EL (cell line): ENCODE measurements at places on chromosomes 7 and 10.
A peak's percentile ranks its signal among the peaks of the same experiment; 100 is the strongest.

DNA sequence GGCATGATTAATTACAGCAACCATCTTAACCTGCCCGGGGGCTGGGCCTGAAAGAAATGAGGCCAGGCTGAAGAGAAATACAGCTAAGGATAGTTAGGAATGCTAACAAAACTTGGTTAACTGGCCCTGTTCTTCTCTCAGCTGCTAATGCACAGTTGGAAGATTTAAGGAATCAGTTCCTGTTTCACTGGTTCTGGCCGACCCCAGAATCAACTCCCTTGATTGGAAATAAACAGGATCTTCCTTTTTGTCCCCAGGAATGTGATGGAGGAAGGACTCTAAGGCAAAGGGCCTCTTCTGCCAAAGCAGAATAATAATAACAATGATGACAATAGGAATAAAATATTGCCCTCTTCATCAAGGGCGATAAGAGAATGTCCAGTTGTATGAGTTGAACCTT is 3.5 kb upstream of the LRMDA start:
- no peak for DNase-seq

DNA sequence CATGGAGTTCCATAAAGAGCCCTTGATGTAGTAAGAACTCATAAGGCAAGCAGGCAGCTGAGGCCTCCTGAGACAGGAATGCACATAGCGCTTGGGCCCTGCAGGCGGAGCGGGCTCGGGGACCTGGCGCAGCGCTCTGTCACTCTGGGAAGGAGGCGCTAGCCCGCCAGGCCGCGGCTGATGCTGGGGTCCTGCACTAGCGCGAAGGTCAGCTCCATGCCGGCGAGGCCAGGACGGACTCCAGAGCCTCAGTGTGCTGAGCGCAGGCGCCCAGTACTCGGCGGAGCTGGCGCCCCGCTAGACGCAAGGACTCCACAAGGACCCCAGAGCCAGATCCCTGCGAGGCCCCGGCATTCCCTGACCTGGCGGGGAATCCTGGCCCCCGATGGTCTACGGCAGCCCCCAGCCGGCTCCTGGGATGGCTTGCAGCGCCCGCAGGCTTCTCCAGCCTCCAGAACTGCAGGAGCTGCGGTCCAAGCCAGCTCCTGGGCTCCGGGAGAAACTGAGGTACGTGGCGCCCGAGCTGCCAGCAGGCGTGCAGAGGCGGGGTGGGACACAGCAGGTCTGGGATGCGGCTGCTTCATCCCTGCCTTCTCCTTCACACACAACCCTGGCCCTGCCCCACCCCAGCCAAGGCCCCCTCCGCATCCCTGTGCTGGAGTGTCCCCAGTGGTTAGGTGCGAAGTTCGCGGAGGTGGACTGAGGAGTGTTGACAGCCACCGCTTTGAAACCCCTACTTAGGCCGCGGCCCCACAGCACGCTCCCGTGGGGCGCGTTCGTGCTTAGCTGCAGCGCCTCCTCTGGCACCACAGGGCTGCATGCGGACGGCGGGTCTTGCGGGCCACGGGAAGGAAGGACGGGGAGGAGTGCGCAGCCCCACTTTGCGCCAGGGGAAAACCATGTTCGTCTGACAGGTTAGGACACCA is 761.5 kb upstream of the POM121L12 start:
- no peak for DNase-seq

DNA sequence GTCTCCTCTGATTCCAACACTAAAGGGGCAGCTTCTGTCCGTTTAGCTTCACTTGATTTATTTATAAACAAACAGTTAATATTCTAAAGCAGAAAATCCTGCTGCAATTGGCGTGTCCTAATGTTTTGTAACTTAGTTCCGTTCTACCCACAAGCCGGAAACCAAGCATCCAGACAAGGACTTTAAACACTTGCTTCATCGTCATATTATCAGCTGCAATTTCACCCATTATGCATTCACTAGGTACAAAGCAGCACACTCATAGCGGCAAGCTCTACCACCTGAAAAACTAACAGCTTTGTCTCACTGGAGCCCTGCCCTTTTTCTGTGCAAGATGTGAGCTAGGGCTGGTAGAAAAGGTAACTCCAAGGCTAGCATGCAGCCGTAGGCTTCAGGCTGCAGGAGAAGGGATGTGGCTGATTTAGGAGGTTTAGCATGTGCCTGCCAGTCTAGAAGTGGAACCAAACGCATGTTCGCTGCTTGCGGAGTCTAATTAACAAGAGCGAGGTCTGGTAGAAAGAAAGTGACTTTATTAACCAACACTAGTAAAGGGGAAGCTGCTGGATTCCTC is 43.7 kb upstream of the BPGM start:
- no peak for DNase-seq

- no peak for DNase-seq
Observed at GRCh38 chr10:48609899-48610584, 5.2 kb upstream of the ARHGAP22 start.

- DNase-seq: no peak
Observed at GRCh38 chr10:129833468-129833950, 130.6 kb downstream of the EBF3 start.

- DNase-seq: no peak
Observed at GRCh38 chr7:94556028-94556427, 46.4 kb downstream of the CASD1 start.

- DNase-seq: no peak
Observed at GRCh38 chr10:71278691-71279588, 40.1 kb upstream of the SLC29A3 start.

DNA sequence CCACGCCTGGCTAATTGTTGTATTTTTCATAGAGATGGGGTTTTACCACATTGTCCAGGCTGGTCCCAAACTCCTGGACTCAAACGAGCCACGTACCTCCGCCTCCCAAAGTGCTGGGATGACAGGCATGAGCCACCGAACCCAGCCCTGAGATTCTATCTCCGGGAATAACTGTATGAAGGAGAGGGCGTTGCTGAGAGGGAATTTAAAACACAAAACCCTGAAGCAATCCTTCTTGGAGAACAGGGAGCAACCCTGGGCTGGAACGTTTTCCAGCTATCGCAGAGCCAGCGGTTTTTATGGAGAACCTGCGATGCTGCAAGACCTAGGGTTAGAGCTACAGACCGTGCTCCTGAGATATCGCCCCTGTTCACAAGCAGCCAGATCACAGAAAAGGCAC is 144.6 kb downstream of the PRKAG2 start:
- DNase-seq: no peak

DNA sequence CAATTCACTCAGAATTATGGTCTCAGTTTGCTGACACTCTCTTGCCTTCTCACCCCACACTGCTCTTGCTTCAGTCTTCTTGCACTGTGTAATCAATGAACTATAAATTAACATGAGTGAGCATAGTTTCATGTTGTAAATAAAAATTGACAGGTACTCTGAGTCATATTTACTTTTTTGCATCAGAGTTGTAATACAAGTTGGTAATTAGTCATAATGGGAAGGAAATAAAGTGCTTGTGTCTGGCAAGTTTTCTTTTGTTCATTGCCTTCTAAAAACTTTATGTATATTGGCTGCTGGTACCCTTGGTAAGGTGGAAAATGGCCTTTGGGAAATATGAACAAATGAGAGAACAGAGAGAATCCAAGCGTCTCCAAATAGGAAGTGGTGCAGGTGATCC is 169.3 kb upstream of the MAGI2 start:
- no peak for DNase-seq

- no peak for DNase-seq
Observed at GRCh38 chr7:91517201-91517785, 253.1 kb downstream of the FZD1 start.

DNA sequence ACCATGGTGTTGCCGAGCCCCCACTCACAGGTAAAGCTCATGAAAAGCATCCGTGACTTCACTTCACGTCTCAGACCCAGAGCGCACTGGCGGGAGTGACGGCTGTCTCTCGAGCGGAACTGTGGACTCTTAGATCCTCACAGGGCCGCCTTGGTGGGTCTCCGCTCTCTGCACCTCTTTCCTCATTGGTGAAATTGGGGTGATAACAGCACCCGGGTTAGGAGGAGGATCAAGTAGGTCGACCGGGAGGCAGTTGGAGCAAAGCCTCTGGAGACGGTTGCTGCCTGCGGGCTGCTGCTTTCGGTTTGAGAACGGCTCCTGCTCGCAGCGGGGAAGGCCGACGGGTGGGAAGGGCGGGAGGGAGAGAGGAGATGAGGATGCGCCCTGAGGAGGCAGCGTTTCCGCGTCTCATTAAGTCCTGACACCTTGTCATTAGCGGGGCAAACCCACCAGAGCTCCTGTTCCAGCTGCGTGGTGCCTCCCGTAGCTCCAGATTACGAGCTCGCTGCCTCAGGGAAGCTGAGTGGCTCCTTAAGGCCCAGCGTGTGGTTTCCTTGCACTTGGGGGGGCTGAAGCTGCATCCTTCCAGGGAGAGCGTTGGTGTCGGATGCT is 51.9 kb upstream of the CFAP46 start:
- DNase-seq: no peak

- peak; percentile 92 for DNase-seq
Observed at GRCh38 chr10:122854648-122855047, 9.0 kb upstream of the CUZD1 start.
